Activated effector memory CD4-positive, alpha-beta T cell treated with Interleukin-2 at 50 U/mL for 16 hours (primary cell): ENCODE measurements at places on chromosomes 4 and X.

DNA sequence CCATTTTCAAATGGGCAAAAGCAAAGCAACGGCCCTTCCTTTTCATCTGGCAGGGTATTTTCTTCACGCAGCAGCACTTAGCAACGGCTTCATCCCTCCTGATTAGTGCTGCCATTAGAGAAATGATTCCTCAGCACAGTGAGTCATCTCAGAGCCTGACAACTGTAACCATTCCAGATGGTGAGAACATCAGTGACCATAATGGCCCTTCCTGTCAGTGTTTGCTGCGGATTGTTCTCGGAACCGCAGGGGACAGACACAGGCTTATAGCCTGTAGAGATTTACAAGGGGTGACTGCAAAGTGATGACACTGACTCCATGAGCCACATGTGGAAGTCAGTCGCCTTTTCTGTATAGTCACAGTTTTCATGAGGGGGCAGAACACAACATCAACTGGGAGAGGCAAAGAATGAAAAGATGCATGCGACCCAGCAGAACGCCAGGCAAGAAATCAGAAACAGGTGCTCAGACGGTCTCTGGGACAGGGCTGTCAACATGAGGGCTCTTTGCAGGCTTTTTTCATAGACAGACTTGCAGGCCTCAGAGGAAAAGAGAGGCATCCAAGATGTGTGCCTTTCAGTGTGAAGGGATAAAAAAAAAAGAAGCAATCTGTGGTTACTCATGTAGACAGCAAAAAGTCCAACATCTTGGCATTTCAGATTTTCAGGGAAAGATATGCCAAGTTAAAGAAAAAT, 69.9 kb upstream of the FBXW7 start:
- no peak for DNase-seq

DNA sequence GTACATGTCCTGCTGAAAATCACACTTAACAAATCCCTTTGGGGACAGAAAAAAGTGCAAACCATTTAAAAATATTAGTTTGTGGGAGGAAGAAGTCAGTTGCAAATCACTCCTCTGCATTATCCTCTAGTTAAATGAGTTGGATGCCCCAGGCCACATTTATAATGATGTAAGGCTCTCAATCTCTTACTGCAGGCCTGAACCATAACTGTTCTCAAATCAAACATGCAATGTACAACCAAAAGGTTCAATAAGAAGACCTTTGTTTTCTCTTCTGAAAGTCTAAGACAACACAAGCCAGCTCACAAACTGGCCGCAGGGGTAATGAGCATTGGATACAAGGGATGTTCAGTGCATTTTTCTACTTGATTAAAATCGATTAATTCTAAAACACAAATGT, 39.7 kb downstream of the IGFBP7 start:
- no peak for DNase-seq

GRCh38 chrX:88135735-88136134, 611.3 kb upstream of the CPXCR1 start:
- no peak for DNase-seq

- DNase-seq = no peak
Measured at GRCh38 chr4:176123710-176124407, 58.2 kb downstream of the WDR17 start.

DNA sequence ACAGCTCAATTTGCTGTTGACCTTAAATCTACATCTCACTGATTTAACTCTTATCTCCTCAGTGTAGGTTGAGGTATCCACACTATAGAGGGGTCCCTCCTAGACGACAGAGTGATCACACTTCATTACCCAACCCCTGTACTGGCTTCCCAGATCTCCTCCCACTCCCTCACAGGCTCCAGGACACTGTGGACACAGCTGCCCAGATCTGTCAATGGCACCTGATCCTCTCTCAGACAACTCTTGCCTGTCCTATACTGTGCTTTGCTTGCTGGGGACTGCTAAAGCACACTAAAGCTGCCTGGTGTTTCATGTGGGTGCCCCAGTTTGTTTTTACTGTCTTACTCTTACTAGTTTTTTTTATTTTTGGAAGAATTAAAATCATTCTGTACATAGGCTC, 27.9 kb downstream of the RAB40AL start:
- no peak for DNase-seq

DNA sequence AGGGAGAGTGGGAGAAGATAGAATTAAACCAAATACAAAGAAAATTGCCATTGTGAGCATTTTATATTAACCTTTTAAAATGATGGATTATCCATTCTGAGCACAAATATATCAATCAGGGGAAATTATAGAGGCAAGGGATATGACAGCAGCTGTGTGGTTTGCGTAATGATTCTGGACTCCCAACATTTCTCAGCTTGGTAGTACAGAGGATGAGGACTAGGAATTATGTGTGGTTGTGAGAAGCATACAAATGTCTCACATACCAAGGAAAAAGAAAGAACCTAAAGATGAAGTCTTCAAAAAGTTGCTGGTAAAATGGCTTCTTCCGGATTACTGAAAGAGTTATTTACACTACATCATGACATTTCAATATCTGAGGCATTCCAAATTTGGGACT, 674.6 kb upstream of the NR3C2 start:
- DNase-seq = no peak

DNA sequence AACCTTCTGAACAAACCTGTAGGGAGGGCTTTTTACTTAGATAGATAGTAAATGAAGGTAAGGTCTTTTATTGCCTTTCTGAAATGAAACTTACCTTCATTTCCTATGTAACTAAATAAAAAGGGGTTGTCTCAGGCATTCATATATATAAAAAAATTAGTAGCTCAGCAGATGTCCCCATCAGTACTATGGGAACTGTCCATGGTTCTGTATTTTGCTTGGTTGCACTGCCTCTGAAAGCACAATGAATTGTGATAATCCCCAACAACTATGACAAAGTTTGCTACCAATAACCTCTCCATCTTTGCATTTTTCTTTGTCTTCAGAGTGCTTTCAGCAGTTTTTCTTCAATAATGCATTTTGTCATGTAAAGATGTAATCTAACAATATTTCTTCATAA, 222.4 kb downstream of the SLIT2 start:
- no peak for DNase-seq

DNA sequence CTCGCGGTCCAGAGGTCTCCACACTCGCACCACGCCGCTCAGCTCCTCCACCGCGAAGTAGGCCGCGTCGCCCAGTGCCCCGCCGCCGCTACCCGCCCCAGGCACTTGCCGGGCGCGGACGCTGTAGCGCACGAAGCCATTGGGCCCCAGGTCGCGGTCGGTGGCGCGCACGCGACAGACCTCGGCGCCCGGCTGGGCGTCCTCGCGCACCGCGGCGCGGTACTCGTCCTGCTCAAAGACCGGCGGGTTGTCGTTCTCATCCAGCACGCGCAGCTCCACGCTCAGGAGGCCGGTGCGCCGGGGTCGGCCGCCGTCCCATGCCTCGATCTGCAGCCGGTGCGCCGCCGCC, 1.4 kb downstream of the DCHS2 start:
- DNase-seq = no peak

- DNase-seq = no peak
Measured at GRCh38 chr4:147492761-147493160, 11.9 kb downstream of the EDNRA start.

GRCh38 chrX:17846045-17846444, 15.1 kb downstream of the RAI2 start:
- DNase-seq = no peak

GRCh38 chr4:38181286-38181685, 221.1 kb downstream of the PTTG2 start:
- DNase-seq = no peak

DNA sequence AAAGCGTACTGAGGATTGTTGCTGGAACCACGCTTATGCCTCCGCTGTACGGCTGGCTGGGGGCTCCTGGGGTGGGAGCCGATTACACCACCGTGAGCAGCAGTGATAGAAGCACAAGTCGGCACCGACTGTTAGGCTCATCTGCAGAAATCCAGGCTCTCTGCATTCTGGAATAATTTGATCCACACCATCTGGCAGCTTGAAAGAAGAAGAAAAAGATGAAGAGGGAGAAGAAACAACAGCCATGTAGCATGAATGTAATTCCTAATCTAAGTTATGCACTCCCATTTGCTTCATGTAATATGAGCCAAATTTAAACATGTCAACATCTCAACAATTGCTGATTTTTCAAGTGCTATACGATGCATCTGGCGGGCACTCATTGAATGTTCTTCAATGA, 84.6 kb upstream of the DHX15 start:
- DNase-seq = no peak

GRCh38 chr4:43778187-43778915, 670.3 kb downstream of the KCTD8 start:
- DNase-seq = no peak

DNA sequence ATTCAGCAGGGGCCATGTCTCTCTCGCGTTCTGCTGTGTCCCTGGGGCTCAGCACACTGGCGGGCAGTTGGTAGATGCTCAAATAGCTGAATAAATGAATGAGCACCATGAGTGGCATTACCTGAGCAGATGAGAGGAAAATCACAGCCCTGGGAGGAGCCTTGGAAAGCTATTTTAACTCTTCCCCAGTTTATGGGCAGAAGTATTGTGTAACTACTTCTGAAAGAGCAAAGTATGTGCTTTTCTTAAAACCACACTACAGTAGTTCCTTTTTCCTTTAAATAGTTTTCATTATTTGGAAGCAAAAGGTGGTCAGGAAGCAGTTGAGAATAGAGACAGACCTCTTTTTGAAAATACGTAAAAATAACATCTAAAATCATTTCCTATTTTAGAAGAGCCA, 3.0 kb upstream of the PLAC1 start:
- DNase-seq = no peak

- DNase-seq = no peak
Measured at GRCh38 chrX:71245159-71245558, 8.8 kb downstream of the ZMYM3 start.

DNA sequence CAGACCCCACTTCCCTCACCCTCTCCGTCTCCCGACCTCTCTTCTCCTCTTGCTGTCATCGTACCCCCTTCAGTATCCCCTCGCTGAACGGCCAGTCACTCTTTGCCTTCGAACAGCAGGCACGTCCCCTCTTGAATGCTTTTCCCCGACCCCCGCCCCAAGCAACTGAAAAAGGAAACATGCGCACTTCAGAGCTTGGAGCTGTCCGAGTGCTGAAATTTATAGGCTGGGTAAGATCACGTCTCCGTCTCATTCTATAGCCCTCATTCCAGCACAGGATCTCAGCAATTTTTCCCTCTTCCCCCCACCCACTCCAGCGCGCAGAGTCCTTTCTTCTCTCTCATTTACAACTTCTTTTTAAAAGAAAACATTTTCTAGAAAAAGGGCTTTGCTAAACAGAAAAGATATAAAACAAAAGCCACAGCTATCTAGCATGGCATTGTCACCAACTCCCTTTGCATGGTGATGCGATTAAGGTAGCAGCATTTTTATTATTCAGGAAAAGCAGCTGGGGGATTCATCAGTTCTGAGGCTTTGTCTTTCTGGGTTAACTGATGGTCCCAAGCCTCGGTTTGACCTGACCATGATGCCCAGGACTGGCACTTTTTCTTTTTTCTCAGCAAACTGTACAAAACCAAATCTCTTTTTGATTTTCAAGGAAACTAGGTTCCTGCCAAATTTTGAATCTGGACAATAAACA, at the start of gene GLRA2:
GLRA2 (plus strand) TSS at position 247 of the 700 bp plus-strand sequence. CDS start 522 bp downstream, outside the sequence.
- no peak for DNase-seq
